Left renal pelvis (tissue), 4 donors: ENCODE measurements at places on chromosomes 5 and 9. TPM values are rescaled to one million over a fixed set of nuclear protein-coding genes. Genes with fewer than 3 reads are reported as not detected.

PCDHAC2 gene
- polyA plus RNA-seq = 0.96 TPM

PTGER4 gene
- polyA plus RNA-seq = 13.6 TPM

SGTB gene
- 10.7 TPM for polyA plus RNA-seq

DNA sequence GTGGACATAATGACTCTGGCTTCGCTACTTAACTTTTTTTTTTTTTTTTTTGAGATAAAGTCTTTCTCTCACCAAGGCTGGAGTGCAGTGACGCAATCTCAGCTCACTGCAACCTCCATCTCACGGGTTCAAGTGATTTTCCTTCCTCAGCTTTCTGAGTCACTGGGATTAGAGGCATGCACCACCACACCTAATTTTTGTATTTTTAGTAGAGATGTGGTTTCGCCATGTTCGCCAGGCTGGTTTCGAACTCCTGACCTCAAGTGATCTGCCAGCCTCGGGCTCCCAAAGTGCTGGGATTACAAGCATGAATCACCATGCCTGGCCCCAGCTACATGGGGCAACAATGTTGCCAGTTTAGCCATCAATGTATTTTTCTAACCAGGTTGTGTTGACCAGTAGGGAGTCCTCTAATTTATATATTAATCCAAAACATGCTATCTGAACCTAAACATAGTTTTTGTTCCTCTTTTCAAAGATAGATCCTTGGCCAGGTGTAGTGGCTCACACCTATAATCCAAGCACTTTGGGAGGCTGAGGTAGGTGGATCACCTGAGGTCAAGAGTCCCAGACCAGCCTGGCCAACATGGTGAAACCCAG is 120.3 kb upstream of the LHFPL2 start:
- no peak for DNase-seq

DNA sequence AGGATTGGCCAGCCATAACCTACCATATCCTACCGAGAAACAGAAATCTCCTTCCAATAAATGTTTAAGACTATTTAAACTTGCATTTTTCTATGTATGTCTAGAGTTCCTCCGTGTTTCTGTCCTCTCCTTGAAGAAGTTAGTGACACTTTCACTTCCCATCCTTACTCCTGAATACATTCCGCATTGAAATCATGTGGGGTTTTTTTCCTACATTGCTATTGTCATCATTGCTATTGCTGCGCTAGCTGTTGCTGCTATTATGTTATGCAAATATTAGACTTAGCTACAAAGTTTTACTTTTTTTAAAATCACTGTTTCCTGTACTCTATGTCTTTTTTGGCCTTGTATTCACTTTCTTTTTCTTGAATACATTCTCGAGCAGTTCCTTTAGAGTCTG is 83.3 kb upstream of the NEK6 start:
- no peak for DNase-seq

DNA sequence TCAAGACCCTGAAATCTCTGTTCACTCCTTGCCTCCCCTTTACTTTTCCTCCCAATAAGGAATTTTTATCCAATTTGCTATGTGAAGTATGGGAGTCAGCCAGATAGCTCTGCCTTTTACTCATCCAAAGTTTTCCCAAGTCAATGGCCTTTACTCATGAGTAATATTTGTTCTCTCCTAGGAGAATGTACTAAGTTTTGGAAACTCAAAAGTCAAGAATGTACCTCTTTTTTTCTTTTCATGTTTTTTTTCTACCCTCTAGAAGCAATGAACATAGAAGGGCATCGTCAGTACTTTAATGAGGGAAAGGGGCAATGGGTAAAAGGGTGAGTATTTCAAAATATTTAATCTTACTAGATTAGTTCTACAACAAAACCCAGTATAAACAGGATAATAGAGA is 140.2 kb upstream of the SGCD start:
- no peak for DNase-seq

- DNase-seq = no peak
Observed at GRCh38 chr5:160363660-160364395, 6.6 kb downstream of the C1QTNF2 start.

DNA sequence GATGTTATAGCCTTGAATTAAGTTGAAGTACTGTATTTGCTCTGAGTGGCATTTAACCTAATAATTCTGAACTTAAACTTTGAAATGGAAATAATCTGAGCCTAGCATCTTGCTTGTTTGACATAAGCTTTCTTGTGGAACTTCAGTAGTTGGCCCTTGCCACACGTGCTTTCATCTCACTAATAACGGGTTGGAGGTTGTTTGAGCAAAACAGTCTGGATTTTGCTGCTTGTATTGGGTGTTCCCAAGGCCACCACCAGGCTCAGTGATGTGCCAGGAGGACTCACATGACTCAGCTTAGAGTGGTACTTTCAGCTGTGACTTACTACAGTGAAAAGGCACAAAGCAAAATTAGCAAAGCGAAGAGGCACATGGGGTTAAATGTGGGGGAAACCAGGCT is 35.7 kb downstream of the SECISBP2 start:
- DNase-seq = no peak
